Caki2 (cell line): ENCODE measurements at places on chromosomes 11 and 22. TPM values are rescaled to one million over a fixed set of nuclear protein-coding genes. Genes with fewer than 3 reads are reported as not detected.

DNA sequence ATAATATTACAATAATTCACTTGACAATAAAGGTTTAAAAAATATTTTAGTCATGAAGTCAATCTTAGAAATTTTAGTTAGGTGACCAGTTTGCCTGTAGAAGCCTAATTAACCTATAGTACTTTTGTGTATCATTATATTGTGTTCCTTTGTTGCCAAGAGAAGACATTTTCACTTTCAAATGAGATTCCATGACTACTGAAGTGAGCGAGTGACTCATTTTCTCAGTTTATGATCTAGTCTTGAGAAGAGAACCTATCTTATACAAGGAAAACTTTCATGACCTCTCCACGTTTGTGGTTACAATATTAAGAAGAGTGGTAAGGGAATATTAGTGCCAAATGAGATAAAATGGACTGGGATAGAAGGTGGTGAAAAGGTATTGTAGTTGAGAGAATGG, 423.9 kb upstream of the CHORDC1 start:
- DNase-seq = peak; percentile 29

- DNase-seq = no peak
These were observed 169.5 kb downstream of the EFCAB6 start for GRCh38 chr22:43642319-43643206.

DNA sequence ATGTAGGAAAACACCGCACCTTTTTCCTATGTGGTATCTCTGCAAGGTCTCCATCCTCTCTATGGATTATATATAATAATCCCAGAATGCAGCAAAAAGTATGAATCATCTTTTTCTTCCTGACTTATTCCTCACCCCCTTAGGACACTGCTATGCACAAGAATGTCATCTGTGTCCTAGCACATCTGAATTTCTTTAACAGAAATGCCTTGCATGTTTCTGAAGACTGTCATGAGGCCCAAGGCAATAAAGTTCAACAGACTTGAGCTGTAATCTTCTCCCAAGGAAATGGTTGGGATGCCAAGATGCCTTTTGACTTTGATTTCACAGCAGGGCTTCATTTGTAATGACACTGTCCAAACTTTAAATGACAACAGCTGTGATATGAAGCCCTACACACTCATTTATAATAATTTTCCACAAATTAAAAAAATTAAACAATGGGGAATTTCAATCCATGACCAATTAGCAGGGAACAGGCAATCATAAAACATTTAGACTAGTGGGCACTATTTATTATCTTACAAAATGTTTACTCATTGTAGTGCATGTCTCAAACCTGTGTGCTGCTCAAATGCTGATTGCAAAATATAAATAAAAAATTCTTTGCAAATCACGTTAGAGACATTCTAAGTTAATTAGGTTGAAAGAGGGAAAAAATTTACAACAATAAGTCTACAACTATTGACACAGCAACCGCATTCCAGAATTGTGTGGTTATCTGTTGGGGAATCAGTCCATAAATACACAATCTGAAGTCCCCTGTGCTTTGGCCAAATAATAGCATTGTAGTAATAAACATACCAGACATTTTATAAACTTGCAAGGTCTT, 242.3 kb downstream of the SWAP70 start:
- peak; percentile 35 for DNase-seq

DNA sequence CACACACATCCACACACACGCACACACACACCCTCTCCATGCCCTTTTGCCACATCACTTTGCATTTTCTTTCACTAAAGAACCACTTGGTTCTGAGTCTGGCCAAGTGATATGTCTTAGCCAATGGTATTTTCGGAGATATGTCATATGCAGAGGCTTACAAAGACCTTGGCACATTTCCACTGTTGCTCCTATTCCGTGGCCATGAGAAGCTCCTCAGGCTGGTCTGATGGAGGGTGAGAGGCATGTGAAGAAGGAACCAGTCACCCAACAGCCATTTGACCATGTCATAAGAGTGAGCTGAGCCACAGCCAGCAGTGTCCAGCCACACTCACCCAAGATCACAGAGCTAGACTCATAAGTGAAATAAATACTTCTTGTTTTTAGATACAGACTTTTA, 212.6 kb upstream of the NAV2 start:
- no peak for DNase-seq

GRCh38 chr11:68832476-68833181, 9.1 kb downstream of the CPT1A start:
- DNase-seq = no peak

GRCh38 chr11:39990421-39990831, 1469.0 kb downstream of the LRRC4C start:
- DNase-seq = peak; percentile 2

Gene KCNQ1
- 3.9 TPM in 1 of 2 replicates, not detected in the other for total RNA-seq

Gene DYNC2H1
- 0.32 and 18.6 TPM in 2 replicates for total RNA-seq
